ENCODE measurements at places on chromosomes 12 and 14. TPM values are rescaled to one million over a fixed set of nuclear protein-coding genes. Genes with fewer than 3 reads are reported as not detected.

DNA sequence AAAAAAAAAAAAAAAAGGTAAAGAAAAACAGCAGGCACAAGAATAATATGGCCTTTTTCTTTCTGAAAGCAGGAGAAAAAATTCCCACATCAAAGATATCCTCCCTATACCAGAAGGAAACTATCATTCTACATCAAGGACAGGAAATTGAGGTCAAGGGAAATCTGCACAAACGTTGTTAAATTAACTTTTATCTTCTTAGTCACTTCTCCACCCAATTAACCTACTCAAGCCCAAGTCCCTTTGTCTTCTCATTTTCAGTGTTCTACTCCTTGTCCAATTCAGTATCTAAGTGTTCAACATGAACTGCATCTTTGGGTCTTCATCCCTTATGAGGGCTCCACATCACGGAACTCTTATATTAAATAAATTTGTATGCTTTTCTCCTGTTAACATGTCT lies 15.7 kb downstream of the NDUFA12 start:
- DNase-seq, result no peak

GRCh38 chr14:57512220-57512619 lies 18.6 kb upstream of the CCDC198 start:
- no peak for DNase-seq

DNA sequence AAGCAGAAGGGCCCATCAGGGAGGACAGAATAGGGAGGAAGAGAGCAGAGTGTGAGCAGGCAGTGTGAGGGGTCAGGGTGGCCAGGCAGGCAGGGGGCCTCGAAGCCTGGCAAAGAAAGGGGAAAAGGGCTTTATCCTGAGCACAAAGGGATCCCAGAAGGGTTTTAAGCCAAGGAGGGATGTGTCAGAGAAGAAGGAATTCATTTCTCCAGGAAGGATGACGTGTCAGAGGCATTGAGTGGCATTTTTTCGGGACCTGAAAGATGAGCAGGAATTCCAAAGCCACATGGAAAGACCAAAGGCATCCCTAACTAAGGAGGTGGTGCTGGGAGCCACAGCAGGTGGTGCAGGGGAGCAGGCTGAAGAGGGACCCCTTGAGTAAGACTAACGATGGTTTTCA lies 132.1 kb downstream of the DICER1 start:
- DNase-seq, result no peak

Gene SLC25A47
- total RNA-seq, result not detected

All from uterus (tissue), 4 donors.